ENCODE measurements at places on chromosomes 5 and 9.
A peak's percentile ranks its signal among the peaks of the same experiment; 100 is the strongest.

DNA sequence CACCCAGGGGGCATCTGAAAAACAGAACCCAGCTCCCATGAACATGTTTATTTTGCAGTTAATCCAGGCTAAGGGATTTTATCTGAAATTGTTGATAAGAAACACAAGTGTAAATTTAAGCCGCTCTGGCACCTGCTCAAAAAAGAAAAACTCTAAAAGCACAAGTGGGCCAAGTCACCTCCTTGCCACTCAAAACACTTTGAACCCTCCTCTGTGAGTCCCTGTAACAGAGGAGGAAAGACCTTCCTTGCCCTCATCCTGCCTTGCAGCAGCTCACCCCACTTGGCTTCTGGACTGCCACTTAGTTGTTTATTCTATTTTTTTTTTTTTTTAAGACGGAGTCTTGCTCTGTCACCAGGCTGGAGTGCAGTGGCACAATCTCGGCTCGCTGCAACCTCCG, 39.5 kb downstream of the FAM78A start:
- no peak for DNase-seq

GRCh38 chr9:7075154-7075553, 317.4 kb downstream of the KDM4C start:
- no peak for DNase-seq

DNA sequence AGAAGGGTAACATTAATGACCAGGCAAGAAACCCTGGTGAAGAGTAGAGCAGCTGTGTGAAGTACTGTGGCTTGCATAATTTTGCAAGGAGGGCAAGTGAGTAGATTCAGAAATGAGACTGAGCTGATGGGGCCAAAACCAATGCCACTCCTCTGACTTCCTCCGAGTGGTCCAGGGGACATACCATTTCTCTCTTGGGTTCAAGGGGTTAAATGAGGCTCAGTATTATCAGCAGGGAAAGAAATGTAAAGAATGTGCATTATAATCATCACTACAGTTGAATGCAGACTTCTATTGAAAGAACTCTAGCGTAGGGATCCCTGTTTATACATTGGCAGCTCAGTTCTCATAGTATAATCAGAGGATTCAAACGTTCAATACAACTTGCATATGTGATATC, 9.9 kb downstream of the POLR3G start:
- no peak for DNase-seq

GRCh38 chr9:93287189-93287552, 103.2 kb downstream of the WNK2 start:
- no peak for DNase-seq

- no peak for DNase-seq
Measured at GRCh38 chr9:72542917-72543316, 21.5 kb downstream of the TMC1 start.

GRCh38 chr5:103258368-103258956, at the start of gene MACIR:
TSS of gene MACIR (plus strand) at chr5:103258763. CDS start at chr5:103275920, 17,157 bp downstream.
- peak; percentile 60 for DNase-seq

DNA sequence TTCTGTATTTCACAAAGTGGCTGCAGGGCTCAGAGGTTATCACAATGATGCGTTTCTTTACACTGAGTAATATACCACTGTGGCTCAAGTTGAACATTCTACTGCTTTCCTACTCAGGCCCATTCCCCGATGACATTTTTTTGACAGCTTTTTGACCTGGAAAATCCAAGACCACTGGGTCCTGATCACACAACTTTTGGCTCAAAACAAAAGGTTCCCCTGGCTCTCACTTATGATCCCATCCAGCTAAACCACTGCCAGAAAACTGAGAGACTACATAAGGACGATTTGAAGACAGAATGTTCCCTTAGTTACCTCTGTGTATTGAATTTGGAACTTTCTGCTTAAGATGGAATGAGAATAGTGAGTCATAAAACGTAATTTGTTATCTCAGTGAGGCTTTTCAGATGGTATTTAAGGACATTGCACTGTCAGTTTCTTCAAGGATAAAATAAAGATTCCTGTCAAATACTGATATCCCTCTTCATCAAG, 78.0 kb upstream of the FBXL7 start:
- DNase-seq: no peak

- no peak for DNase-seq
Measured at GRCh38 chr5:177428574-177429217, 2.2 kb downstream of the GRK6 start.

- DNase-seq: peak; percentile 49
Measured at GRCh38 chr5:88675708-88676636, 207.0 kb downstream of the MEF2C start.

DNA sequence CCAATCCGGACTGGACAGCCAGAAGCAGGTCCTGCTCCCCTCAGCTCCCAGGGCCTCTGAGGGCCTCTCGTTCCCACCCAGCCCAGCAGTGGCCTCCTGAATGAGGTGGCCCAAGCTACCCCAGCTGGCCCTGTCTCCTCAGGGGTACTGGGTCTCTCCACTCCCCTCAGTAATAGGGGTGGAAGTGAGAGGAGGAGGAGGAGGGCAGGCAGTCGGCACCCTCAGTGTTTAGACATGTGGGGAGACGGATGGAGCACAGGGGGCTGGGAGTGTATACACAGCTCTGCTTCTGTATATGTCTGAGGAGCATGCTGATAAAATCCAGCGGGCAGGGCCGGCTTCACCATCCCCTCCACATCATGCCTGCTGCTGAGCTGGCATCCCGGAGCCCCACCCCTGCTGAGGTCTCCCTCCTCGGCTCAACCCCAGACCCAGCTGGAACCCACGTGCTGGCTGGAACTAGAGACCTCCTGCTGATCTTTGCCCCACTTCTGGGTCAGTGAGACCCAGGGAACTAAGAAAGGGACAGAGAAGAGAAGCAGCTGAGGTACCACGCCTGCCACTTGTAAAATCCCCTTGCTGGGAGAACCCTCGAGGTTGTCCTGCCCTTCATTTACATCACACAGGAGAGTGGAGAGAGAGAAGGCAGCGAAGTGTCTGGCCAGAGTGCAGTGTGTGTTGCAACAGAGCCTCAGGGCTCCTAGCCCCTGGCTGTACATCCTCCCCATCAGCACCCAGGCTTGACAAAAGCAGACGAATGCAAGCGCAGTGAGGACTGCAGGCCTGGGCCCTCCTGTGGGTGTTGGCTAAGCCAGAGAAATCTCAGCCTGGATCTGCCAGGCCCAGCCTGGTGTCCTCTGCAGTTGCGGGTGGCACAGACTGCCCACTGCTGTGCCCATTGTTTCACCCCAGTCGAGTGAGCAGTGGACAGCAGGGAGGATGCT, 77.5 kb downstream of the PSD2 start:
- DNase-seq: no peak

DNA sequence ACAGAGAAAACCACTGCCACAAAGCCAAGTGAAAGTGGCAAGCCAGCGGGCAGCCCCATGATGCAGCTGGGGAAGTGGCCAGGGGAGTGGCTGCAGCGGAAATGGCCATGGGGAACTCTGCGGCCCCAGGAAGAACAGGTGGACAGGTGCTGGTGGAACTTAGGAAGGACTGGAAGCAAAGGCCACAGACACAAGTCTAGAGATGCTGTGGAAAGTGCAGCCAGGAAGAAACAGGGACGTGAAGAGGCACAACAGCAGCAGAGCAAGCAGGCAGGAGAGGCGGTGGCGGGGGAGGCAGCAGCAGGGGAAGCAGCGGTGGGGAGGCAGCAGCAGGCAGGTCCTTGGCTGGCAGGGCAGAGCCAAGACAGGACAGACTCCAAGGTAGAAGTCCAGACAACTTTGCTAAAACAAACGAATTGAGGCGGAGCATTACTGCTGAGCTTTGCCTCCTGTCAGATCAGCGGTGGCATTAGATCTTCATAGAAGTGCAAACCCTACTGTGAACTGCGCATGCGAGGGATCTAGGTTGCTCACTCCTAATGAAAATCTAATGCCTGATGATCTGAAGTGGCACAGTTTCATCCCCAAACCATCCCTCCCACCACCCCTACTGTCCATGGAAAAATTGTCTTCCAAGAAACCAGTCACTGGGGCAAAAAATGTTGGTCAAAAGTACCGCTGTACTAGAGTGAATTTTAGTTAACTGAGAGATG, 11.8 kb downstream of the SURF6 start:
- DNase-seq: no peak

- no peak for DNase-seq
Measured at GRCh38 chr9:81461196-81461595, 228.2 kb downstream of the TLE1 start.

- no peak for DNase-seq
Measured at GRCh38 chr5:107395632-107396350, 274.9 kb downstream of the EFNA5 start.

DNA sequence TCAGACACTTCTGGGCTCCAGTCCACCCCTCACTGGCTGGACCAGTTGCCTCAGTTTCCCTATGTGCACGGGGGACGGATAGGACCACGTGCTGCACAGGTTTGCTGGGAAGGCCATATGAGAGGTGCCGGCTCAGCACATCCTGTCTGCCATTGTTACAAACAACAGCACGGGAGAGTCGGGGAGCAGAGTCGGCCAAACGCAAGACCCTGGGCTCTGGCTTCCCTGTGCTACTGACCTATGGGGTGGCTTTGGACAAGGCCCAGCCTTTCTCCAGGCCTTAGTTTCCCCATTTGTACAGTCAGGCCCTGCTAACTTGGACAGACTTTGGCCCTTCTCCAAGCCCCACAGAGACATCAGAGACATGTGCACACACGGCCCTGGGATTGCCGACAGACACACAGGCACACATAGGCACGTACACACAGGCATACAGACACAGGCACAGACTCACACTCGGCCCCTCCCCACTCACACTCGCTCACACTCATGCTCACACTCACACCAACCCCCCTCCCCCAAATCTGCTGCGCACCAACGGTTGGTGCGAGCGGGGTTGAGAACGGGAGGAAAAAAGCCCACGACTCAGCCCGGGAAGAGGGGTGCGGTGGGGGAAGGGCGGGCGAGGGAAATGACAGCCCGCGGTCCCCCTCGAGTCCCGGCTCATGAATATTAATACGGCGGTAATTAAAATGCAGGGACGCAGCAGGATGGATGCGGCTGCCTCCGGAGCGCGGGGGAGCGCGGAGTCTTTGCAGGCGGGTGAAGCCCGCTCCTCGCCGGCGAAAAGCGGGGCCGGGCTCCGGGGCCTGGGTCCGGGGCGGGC, 133.0 kb downstream of the C9orf50 start:
- DNase-seq: no peak

GRCh38 chr5:76250463-76250862, 152.6 kb upstream of the IQGAP2 start:
- no peak for DNase-seq

DNA sequence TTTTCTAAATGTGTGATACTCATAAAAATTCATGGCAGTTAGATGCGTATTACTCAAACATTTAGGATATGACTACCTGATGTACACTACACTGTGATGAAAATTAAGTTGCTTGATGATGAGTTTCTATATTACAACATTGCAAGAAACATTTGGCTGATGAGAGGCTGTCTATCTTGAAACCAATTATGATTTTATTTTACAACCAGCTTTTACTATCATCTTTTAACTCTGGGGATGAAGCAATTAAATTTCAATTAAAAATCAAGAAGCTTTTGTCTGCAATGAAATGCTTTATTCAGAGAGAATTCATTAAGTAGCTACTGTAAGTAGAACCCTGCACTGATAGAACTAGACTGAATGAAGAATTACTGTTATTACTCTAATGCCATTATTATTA, 500.4 kb downstream of the KCTD16 start:
- no peak for DNase-seq

Data from 8988T (cell line).